ENCODE measurements at places on chromosomes 4 and X. TPM values are rescaled to one million over a fixed set of nuclear protein-coding genes. Genes with fewer than 3 reads are reported as not detected.

- DNase-seq: no peak
Measured at GRCh38 chr4:135186002-135186401, 984.4 kb upstream of the PABPC4L start.

Gene CDX4
- total RNA-seq: not detected

GRCh38 chr4:104486716-104487504, 7.8 kb downstream of the CXXC4 start:
- DNase-seq: no peak

Gene STK26
- 81.0 TPM for total RNA-seq

DNA sequence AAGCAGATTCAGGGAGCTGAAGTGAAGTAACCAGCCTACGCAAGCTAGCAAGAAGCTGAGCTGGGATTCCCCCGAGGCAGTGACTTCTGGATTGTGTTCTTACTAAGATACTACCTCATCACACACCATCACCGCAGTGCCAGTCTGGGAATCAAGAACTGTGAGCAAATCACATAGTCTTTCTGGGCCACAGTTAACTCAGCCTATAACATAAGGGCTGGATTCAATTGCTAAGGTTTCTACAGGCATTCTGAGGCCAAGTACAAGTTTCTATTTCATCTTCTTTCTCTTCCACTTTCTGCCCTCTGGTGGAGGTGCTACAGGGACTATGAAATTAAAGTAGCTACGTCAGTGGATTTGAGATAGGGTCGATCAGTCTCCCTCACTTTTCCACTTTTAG, 1.4 kb upstream of the CORIN start:
- peak; percentile 62 for DNase-seq

DNA sequence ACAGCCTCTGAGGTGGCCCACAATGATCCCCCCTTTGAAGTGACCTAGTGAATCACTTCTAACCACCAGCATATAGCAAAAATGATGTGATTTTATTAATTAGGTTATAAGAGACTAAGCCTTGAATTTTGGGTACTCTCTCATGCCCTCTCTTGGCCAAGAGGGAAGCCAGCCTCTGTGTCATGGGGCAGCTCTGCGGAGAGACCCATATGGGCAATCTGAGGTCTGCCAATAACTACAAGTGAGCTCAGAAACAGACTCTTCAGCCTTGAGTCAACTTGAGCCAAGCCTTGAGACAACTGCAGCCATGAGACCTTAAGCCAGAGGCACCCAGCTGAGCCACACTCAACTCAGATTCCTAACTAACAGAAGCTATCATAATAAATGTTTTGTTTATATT, 45.7 kb downstream of the MANBA start:
- DNase-seq: no peak

Gene MAGEA2
- not detected for total RNA-seq

DNA sequence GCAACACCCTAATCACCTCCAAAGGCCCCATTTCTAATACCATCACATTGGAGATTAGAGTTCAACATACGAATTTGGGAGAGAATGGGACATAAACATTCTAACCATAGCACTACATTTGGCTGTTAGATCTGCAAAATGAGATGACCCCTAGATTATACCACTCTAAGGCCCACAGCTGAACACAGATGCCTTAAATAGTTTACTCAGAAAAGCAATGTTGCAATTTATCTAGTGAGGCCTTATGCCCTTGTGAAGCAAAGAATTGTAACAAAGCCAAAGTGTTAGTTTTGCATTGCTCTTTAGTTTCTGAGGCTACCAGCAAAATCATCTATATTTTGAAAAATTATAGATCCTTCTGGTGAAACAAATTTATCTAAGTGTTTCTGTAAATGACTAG, 31.6 kb upstream of the ARHGEF6 start:
- DNase-seq: no peak

Gene SLC9A7
- 1.1 TPM for total RNA-seq

Gene BEX4
- 30.8 TPM for total RNA-seq

Gene NALF2
- total RNA-seq: not detected
